ENCODE measurements at places on chromosomes 2 and 18.
A peak's percentile ranks its signal among the peaks of the same experiment; 100 is the strongest.

GRCh38 chr2:19357402-19358241, 801 bp downstream of the OSR1 start:
- no peak for DNase-seq

DNA sequence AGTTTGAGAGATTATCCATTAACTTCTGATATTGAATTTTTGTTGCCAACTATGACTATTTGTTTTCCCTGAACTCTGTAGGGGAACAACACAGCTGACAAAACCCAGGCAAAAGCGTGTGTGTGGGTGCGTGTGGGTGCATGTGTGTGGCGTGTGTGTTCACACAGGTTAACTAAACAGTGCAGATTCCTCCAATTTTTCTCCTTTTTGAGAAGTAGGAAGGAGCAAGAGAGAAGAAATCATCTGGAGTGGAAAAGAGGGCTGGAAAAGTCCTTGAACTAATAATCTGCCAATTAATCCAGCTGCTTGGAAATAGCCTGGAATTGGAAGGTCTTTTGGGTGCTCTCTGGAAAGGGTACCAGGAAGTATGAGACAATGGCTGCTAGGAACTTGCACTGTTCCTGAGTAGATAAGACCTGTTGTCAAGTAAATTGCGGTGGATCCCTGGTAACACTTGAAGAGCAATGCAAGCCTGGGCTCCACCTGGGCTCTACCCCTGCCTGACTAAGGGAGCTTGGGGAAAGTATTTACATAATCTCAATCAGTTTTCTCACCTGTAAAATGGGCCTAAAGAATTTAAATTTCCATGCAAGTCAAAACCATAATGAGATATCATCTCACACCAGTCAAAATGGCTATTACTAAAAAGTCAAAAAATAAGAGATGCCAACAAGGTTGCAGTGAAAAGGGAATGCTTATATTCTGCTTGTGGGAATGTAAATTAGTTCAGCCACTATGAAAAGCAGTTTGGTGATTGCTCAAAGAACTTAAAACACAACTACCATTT, 40.5 kb upstream of the IL1R1 start:
- no peak for DNase-seq

- no peak for DNase-seq
These were observed 812.6 kb upstream of the LRATD1 start for GRCh38 chr2:13819896-13820295.

DNA sequence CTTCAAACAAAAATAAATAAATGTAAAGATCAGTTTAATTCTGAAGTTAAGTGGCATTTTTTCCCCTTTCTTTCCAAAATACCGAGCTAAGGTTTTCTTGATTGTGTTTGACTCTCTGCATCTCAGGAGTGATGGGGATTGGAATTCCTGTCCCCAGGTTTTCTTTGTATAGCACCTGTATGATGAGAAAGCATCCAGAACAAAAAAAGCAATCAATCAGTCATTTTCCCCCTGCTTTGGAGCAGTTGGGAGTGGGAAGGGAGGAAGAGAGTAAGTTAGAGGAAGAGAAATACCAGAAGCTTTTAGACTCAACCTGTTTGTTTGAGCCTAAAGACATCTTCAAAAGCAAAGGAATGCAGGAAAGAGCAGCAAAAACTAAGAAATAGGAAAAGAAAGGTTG, 88.5 kb downstream of the RIF1 start:
- DNase-seq = no peak

DNA sequence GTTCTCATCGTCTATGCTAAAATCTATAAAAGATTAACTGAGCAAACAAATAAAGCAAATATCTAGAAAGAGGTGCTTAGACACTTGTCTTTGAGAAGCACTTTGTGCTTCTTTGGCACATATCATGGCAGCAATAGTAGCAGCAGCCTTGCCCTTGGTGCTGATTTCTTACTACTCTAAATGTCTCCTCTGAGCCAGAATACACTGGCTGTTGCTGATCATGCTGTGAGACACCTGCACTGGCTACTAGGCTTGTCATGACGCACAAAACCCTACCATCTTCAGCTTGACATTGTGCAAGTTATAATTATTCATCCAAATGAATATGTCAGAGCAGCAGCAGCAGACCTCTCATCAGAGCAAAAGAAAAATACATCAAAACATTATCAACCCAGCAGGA, 46.7 kb downstream of the FANCL start:
- DNase-seq = no peak

GRCh38 chr2:157492189-157492773, 48.4 kb upstream of the CYTIP start:
- DNase-seq = peak; percentile 71

Data from HEK293T (cell line).